ENCODE measurements at places on chromosomes 1 and 21.

DNA sequence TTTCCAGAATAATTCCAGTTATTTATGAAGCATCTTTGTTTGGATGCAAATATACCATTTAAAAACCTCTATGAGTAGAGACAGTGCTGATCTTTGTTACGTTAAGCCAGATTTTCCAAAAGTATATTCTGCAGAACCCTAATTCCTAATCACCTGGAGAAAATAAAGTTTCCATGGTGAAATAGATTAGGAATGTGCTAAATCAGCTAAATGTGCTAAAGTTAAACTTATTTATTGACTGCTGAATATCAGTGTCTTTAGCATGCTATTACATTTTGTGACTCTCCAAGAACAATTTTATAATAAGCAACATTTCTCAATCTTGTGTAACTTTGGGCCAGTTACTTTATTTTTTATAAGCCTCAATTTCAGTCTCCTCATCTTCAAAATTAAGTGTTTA, 196.3 kb upstream of the NFIA start:
- H3K27ac ChIP-seq = peak overlapping the region; percentile 4
- H3K36me3 ChIP-seq = no peaks in the 10 kb centered on the region
- peaks cover 24% of the 10 kb centered on the region for H3K4me1 ChIP-seq
- no peak overlapping the region for H3K4me3 ChIP-seq

- peaks cover 24% of the 10 kb centered on the region for H3K27me3 ChIP-seq
- no peaks in the 10 kb centered on the region for H3K36me3 ChIP-seq
- H3K4me3 ChIP-seq = no peak overlapping the region
- no peak overlapping the region for H3K27ac ChIP-seq
- no peak for DNase-seq
Measured at GRCh38 chr1:21631944-21632887, 36.9 kb downstream of the RAP1GAP start.

- no peak for DNase-seq
- no peak overlapping the region for H3K4me3 ChIP-seq
- no peaks in the 10 kb centered on the region for H3K4me1 ChIP-seq
- peaks cover 45% of the 10 kb centered on the region for H3K27me3 ChIP-seq
Measured at GRCh38 chr1:241542199-241542907, 10.2 kb downstream of the KMO start.

DNA sequence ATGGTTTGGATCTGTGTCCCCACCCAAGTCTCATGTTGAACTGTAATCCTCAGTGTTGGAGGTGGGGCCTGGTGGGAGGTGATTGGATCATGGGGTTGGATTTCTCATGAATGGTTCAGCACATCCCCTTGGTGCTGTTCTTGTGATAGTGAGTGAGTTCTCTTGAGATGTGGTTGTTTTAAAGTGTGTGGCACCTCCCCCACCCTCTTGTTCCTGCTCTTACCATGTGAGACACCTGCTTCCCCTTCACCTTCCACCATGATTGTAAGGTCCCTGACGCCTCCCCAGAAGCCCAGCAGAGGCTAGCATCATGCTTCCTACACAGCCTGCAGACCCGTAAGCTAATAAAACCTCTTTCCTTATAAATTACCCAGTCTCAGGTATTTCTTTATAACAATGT, 55.8 kb downstream of the SUSD4 start:
- no peak overlapping the region for H3K27ac ChIP-seq
- no peaks in the 10 kb centered on the region for H3K27me3 ChIP-seq
- no peak for DNase-seq

- no peaks in the 10 kb centered on the region for H3K27me3 ChIP-seq
- H3K4me1 ChIP-seq = no peaks in the 10 kb centered on the region
- DNase-seq = no peak
- no peak overlapping the region for H3K27ac ChIP-seq
- H3K4me3 ChIP-seq = no peak overlapping the region
Measured at GRCh38 chr1:235035928-235036327, 92.7 kb downstream of the TOMM20 start.

DNA sequence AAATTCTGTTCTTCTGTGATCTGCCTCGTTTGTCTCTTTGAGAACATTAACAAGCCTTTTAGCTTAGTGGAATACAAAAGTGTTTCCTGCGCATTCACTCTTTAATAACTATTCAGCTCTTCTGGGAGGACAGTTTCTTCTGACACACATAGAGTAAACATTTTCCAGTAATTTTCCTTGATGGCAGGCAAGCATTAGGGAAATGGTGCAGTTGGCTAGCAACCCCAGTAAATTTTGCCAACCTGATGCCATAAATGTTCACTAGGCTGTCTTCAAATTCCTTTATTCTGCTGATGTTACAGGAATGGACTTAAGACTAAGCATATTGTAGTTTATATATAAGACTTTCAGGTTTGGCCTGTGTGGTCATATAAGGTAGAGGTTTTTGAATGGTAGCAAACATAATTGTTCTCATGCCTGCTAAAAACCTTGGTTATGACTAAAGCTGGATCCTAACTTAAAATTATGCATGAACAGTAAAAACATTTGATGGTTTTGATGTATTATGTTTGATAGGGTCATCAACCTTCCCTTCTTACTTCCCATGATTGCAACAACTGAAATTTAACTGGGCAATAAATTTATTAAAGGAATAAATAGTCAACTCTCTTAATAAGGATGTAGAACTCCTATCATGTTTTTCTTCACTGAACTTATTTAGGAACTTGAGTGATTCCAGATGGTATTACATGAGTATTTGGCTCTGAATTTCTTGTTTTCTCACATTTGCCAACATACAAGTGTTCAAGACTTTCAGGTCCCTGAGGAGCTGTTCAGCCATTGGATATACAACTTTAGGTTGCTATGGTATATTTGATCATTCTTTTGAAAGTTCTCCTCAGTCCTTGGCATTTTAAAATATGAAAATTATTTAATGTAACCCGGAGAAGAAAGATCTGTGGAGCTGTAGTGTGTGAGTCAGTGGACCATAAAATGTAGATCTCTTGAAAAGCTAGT, 223.4 kb downstream of the FMN2 start:
- no peak overlapping the region for H3K4me3 ChIP-seq
- H3K4me1 ChIP-seq = peaks cover 42% of the 10 kb centered on the region
- peak overlapping the region; percentile 71 for H3K27ac ChIP-seq
- no peaks in the 10 kb centered on the region for H3K27me3 ChIP-seq

DNA sequence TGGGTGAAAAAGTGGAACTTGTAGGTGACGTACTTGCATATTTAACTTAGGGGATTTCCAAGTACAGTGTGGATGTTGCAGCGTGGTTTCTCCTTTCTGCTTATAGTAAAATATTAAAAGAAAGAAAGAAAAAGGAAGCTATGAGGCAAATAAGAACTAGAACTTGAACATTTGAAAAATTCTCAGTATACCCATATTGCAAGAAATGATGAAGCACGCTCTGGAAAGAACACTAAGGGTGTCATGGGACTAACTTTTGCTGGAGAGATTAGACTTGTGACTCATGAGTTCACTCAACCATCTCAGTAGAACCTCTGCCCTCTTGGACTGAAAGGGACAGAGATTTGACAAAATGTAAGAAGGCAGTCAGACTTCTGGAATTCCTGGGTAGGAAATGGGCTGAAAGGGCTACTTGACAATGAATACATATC, 704.5 kb upstream of the ADGRL4 start:
- no peak for DNase-seq
- H3K27ac ChIP-seq = no peak overlapping the region
- H3K4me1 ChIP-seq = peaks cover 13% of the 10 kb centered on the region
- no peak overlapping the region for H3K4me3 ChIP-seq
- H3K36me3 ChIP-seq = no peaks in the 10 kb centered on the region

GRCh38 chr1:169711469-169712308, at the start of gene SELL:
Gene SELL, minus strand, starts transcription at chr1:169711620. Its CDS starts 122 bp downstream, at chr1:169711498.
- H3K27me3 ChIP-seq = peaks cover 25% of the 10 kb centered on the region
- H3K4me1 ChIP-seq = peaks cover 6% of the 10 kb centered on the region
- DNase-seq = no peak
- peak within 1 kb of the TSS; percentile 36 for H3K4me3 ChIP-seq
- H3K27ac ChIP-seq = no peak within 1 kb of the TSS

DNA sequence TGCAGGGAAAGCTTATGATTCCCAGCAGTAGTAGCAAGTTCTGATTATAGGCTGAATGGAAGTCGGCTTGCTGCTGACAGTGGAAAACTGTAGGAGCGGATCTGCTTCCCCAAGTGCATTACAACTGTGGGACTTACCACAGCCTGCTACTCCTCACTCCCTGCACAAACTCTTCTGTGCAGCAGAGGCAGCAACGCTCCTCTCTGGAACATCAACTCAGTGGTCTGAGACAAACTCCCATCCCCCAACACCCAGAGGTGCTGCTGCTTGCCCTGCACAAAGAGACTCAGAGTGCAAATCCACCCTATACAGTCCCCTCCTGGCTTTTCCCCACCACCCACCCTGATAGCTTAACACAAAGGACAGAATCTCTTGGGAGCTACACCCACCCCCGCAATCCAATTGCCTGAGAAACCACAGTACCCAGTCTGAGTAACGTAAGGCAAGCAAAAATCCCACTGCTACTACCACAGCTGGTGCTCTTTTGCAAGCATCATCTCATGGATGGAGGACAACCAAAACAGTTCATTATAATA, 1455.2 kb downstream of the AMY1C start:
- no peaks in the 10 kb centered on the region for H3K4me1 ChIP-seq
- no peak overlapping the region for H3K27ac ChIP-seq
- no peak overlapping the region for H3K4me3 ChIP-seq
- no peaks in the 10 kb centered on the region for H3K36me3 ChIP-seq
- no peaks in the 10 kb centered on the region for H3K27me3 ChIP-seq

GRCh38 chr1:201594575-201595245, 55.8 kb downstream of the NAV1 start:
- H3K4me1 ChIP-seq = peaks cover 28% of the 10 kb centered on the region
- no peak overlapping the region for H3K4me3 ChIP-seq
- no peak for DNase-seq

DNA sequence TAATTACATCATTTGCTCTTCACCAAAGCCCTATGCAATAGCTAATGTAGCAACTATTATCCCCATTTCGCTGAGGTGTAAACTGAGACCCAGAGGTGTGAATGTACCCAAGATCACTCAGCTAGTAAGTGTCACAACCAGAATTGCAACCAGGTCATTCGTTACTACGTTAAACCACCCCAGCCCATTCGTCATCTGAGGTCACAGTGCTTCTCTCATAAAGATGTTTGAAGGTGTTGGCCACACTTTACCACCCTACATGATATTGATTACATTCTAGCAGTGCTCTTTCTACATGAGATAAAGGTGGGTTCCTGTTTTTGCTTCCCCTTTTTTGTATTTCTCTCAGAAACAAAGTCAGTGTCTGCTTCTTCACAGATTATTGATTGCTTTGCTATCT, 195.3 kb downstream of the ZBTB18 start:
- H3K4me1 ChIP-seq = no peaks in the 10 kb centered on the region
- DNase-seq = no peak
- H3K4me3 ChIP-seq = no peak overlapping the region
- H3K27ac ChIP-seq = no peak overlapping the region
- no peaks in the 10 kb centered on the region for H3K36me3 ChIP-seq

DNA sequence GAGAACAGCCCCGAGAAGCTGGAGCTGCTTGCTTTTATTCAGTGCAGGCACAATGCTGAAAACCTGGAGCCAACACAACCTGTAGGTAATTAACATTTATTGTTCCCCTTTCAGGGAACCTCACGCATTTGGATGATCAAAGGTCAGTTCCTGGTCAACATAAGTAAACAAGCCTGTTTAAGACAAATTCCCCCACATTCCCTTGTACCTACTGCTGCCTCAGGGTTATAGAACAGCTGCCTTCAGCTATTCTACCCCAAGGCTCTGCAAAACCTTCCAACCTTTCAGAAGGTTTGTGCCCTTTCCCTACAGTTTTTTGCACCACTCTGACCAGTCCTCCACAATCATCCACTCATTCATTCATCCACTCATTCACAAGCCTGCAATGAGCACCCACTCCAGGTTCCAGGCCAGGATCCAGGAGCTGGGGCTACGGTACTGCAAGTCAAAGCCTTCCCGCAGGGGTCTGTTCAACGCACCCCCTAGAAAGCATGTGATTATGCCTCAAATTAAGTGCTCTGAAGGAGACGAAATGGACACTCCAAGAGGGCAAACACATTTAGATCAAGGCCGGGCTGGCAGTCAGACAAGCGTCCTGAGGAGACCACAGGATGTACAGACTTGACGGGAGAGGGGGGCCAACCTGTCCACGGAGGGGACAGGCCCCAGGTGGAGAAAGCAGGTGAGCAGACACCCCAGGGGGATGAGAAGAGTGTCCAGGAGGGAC, 683.9 kb downstream of the MATN1 start:
- DNase-seq = peak; percentile 48
- H3K27ac ChIP-seq = no peak overlapping the region
- H3K4me1 ChIP-seq = peaks cover 3% of the 10 kb centered on the region
- H3K4me3 ChIP-seq = no peak overlapping the region

GRCh38 chr1:29233693-29234092, 2.6 kb upstream of the PTPRU start:
- H3K4me1 ChIP-seq = peaks cover 30% of the 10 kb centered on the region
- DNase-seq = no peak
- no peak overlapping the region for H3K27ac ChIP-seq
- H3K4me3 ChIP-seq = no peak overlapping the region
- H3K36me3 ChIP-seq = no peaks in the 10 kb centered on the region
- peaks cover 22% of the 10 kb centered on the region for H3K27me3 ChIP-seq

- H3K4me1 ChIP-seq = no peaks in the 10 kb centered on the region
- no peak overlapping the region for H3K27ac ChIP-seq
- H3K27me3 ChIP-seq = no peaks in the 10 kb centered on the region
- H3K36me3 ChIP-seq = peaks cover 26% of the 10 kb centered on the region
- DNase-seq = no peak
Measured at GRCh38 chr21:31124010-31124409, 85.7 kb upstream of the KRTAP19-8 start.

DNA sequence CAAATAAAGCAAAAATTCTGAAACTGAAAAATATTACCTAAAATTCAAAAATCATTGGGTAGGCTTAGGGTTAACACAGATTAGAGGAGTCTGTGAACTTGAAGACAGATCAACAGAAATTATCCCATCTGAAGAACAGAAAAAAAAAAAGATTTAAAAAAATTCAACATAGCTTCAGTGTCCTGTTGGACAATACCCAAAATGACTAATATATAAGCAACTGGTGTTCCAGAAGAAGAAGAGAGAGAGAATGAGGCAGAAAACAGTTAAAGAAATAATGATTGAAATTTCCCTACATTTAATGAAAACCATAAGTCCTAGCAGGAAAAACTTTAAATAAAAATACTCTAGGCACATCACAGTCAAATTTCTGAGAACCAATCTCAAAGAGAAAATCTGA, 31.5 kb downstream of the TMCO1 start:
- H3K4me3 ChIP-seq = no peak overlapping the region
- no peak overlapping the region for H3K27ac ChIP-seq
- H3K4me1 ChIP-seq = peaks cover 5% of the 10 kb centered on the region
- H3K36me3 ChIP-seq = peaks cover 54% of the 10 kb centered on the region
- DNase-seq = no peak
- no peaks in the 10 kb centered on the region for H3K27me3 ChIP-seq

All from osteocyte (in vitro differentiated cells).